ENCODE measurements at places on chromosomes 2 and 18. TPM values are rescaled to one million over a fixed set of nuclear protein-coding genes. Genes with fewer than 3 reads are reported as not detected.

The SNTG2 gene
- total RNA-seq = 5.2 TPM

The HRH4 gene
- not detected for total RNA-seq

The PROKR1 gene
- total RNA-seq = not detected

The MDH1B gene
- 0.57 TPM for total RNA-seq

The DNAJC5G gene
- total RNA-seq = 1.0 TPM

The RAB6C gene
- not detected for total RNA-seq

The BOLL gene
- not detected for total RNA-seq

The DPP10 gene
- not detected for total RNA-seq

The NOSTRIN gene
- total RNA-seq = 21.3 TPM

The NRP2 gene
- total RNA-seq = 93.5 TPM

The RBM44 gene
- total RNA-seq = 0.60 TPM

The INHBB gene
- 9.9 TPM for total RNA-seq

Measured in posterior vena cava (tissue), 2 donors.